ENCODE measurements at places on chromosomes 11 and 22.
A peak's percentile ranks its signal among the peaks of the same experiment; 100 is the strongest.

DNA sequence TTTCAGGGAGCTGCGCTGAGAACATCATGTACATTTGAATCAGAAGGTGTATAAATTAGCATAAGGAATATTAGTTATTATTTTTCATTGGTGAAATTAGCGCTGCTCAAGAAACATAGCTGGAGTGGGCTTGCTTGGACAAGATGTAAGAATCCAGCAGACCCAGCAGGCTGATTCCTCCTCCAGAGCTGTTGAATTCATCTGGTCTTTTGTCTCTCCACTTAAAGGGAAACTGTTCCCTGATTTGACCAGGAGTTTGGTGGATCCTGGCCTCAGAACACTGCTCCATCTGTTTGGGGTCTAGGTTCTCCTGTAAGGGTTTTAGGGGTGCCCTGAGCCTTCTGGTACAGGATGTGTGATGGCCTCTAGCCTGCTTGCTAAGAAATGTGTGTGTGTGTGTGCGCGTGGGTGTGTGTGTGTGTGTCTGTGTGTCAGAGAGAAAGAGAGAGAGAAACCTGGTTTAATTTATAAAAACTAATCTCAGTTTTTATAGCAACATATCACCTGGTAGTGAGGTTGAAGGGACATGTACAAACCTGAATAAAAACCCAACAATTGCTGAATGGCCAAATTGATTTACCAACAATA, 8.3 kb upstream of the SORL1 start:
- DNase-seq = no peak

- DNase-seq = no peak
Observed at GRCh38 chr22:20238901-20239675, 29.0 kb downstream of the RTN4R start.

DNA sequence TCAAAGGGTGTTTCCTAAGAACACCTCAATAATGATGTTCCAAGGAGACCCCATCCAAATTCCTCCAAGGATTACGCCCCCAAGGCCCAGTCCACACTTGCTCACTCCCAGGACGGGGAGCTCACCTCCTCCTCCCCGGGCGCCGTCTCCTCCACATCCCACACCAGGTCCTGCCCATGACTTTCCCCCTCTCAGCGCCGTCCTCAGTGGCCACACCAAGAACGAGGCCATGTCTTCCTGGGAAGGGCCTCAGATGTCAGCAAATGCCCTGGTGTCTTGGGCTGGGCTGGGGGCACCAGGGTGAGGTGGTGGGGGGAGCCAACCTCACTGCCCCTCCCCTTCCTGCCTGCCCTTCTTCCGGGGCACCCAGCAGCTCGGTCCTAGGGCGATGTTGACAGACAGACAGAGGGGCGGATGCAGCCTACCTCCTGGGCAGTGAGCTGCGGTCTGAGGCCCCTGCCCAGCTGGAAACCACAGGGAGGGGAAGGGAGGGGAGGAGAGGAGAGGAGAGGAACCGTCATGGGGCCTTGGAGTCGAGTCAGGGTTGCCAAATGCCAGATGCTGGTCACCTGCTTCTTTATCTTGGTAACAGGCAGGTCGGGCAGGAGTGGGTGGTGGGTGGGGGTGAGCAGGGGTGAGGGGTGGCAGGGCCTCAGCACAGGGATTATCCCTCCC, at the start of the genes C11orf21 and TSPAN32:
TSS of gene C11orf21 (minus strand) at position 288 of the 675 bp plus-strand sequence. CDS start at position 178, 110 bp downstream.
TSS of gene TSPAN32 (plus strand) at position 383 of the 675 bp plus-strand sequence. CDS start at position 520, 137 bp downstream.
- no peak for DNase-seq

- DNase-seq = no peak
Observed at GRCh38 chr11:29343465-29344333, 673.1 kb downstream of the KCNA4 start.

- DNase-seq = no peak
Observed at GRCh38 chr11:72069200-72069599, 11.1 kb downstream of the NUMA1 start.

DNA sequence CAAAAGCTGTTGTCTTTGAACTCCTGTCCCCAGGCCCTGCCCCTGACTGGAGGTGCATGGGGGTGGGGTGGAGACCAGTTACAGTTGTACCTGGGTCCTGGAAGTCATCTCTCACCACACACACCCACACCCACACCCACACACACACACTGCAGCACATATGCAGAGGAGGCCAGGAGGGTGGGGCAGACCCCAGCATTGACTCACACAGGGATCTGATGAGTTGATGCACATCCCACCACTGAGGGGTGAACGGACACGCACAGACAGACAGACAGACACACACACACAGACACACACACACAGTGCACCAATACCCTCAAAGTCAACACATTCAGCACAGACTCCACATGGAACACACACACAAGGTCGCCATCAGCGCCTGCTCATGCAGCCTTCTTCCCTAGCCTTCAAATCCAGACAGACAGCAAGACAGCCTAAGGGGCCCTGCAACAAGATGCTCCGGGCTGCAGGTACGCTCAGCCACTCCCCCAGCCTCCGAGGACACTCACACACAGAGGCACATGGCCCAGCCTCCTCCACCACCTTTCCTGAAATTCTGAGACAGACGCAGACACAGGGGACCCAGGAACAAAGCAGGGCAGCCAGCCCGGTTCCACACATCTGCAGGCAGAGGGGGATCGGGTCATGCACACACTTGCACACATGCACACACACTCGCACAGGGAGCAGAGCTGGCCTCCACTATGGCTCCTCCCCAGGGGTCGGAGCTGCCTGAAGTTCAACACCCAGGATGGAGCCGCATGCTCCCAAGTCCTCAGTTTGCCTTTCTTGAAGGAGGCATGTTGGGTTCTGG, 26.5 kb downstream of the SYT7 start:
- peak; percentile 7 for DNase-seq

- DNase-seq = peak; percentile 6
Observed at GRCh38 chr11:17014833-17015626, 816 bp upstream of the PLEKHA7 start.

- no peak for DNase-seq
Observed at GRCh38 chr11:115439385-115439784, 64.8 kb downstream of the CADM1 start.

DNA sequence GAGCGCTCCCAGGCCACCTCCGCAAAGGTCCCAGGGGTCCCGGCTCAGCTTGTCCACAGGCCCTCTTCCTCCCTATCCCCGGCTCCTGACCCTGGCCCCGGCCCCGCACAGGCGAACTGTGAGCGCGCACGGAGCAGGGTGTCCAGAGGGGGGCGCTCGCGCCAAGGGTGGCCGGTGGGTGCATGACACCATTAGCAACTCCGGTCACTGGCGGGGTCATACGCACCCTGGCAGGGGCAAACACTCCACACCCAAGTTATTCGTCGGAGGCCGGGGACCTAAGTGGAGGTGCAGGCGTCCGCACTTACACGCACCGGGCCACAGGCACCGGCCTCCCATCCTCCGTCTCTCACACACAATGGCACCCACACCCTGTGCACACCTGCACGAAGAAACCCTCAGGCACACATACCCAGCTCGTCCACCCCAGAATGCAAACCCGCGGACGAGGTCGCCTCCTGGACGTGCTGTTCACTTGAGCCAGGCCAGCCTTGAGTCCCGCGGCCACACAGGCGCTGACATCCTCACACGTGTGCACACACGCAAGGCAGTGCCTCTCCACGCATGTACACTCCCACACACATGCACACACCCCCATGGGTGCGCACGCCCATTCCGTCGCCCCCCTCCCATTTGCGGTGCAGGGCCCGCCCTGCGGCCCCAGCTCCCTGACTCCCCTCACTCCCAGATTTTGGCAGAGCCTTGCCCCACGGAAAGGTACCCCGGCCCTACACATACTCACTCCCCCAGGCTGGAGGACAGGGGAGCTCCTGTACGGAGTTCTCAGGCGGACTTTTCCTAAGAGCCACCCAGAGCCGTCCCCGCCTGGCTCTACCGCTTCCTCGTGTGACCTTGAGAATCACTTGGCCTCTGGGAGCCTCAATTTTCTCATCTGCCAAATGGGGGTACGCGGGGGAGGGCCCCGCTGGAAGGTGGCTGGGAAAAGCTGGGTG, at the start of gene RASGRP2:
TSS of gene RASGRP2 (minus strand) at position 552 of the 953 bp plus-strand sequence. CDS start 1,276 bp downstream, outside the sequence.
- DNase-seq = peak; percentile 70

DNA sequence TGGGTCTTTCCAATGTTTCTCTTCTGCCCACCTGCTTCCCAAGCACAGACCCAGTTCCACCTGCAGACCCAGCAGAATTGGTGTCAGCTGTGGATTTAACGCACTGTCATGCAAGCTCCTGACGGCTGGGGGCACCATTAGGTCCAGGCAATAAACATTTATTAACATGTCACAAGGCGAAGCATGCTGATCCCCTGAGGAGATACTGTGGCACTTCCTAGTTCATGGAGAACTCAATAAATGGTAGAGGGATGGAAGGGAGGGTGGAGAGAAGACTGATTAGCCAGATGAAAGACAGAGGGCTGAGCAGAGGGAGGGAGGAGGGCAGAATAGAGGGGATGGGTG, 68.3 kb upstream of the TSPAN18 start:
- no peak for DNase-seq

DNA sequence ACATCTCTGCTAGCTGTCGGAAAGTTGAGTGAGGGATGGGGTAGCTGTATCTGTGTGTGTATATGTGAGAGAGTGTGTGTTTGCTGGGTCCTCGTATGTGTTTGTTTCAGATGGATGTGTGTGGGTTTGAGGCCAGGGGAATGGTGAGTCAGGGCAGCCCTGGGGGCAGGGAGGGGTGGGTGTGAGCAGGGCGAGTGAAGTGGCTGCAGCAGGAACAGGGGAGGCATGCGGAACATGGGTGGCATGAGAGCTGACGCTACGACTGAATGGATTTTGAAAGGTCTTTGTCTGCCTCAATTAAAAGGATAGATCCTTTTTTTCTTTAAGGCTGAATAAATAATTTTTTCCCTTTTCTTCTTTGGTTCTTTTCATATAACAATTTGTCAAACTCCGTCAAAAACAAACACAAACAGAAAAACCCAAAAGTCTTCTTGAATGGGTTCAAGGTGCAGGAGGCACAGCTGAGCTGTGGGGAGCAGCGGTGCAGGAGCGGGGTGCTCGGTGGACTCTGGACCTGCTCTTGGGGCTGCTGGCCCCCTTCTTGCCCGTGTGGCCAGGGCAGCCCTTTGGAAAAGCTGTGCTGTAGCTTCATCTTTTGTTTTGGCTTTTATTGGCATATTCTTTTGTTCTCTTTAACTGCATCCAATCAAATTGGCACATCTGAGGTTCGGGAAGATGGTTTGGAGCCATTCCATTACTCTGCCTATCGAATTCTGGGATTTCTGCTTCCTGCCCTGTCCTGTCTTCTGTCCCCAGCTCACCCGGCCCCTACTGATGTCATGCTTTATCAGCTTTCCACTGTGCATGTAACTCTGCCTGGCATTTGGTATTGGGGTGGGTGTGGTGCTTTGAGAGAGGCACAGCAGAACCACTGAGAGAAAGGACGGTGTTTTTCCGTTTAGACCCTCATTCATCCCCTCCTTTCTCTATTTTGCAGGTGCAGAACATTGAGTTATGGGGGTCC, 80.1 kb downstream of the ADAMTS15 start:
- no peak for DNase-seq

GRCh38 chr11:70252844-70253243, 17.6 kb upstream of the PPFIA1 start:
- no peak for DNase-seq

- DNase-seq = no peak
Observed at GRCh38 chr22:20155330-20156041, 4.6 kb upstream of the CCDC188 start.

DNA sequence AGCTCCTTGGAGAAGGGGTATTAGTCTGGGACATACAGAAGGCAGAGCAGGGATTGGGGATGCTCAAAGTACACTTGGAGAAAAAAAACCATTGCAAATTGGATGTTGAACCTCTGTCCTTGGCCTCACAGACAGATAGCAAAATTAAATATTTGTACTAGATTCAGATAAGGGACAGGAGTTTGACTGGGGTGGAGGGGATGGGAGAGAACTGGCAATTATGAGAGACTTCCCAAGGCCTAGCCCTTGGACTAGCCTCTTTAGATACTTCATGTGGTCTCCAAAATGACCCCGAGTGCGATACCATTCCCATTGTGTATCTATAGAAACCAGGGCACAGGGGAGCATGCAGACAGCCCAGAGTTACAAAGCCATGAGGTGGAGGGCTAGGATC, 15.5 kb downstream of the DGAT2 start:
- no peak for DNase-seq

GRCh38 chr11:71190551-71190950, 61.8 kb downstream of the SHANK2 start:
- no peak for DNase-seq

DNA sequence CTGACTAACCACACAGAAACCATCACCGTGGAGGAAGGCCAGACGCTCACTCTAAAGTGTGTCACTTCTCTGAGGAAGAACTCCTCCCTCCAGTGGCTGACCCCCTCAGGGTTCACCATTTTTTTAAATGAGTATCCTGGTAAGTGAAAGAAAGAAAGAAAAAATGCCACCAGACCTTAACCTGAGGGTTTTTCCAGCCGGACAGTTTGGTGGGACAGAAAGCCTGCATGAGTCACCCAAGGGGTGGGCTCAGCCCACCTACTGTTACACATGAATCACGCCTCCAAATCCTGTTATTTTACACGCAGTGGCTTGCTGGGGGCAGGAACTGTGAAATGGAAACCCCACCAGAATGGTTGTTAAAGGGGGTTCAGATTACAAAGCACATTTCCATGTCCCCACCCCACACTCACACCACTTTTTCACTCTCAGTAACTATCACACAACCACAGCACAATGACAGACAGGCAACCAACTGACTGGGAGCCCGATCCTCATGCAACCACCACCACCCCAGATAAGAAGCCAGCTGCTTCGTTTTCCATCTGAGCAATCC, 11.9 kb downstream of the CRTAM start:
- no peak for DNase-seq

Measured in stimulated activated CD4-positive, alpha-beta T cell treated with anti-CD3 and anti-CD28 coated beads, Interleukin-1b, Interleukin-23, amount 100 ng/mL, for 4 hours (primary cell).